Stimulated activated CD4-positive, alpha-beta T cell treated with anti-CD3 and anti-CD28 coated beads, Interleukin-12 subunit alpha, Interleukin-12 subunit beta, amount 100 ng/mL, for 48 hours (primary cell): ENCODE measurements at places on chromosomes 1 and 21.

GRCh38 chr1:163980394-163980793, 578.6 kb upstream of the PBX1 start:
- no peak for DNase-seq

- no peak for DNase-seq
Observed at GRCh38 chr1:112637254-112638109, 17.9 kb downstream of the CAPZA1 start.

DNA sequence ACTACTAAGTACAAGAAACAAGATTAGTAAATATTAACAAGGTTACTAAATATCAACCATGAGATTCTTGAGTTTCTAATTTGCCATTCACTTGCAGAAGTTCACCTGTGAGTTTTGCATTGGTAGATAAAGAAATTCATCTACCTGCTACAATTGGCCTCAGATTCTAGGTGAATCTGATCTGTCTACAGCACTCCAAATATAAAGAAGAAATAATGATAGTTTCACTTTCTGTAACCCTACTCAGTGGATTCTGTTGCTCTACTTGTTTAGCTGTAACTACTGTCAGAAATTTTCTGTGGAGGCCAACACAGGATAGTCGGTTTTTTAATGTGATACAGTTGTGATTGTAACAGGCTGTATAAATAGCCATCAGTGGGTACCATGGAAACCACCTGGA, 118.6 kb downstream of the NR5A2 start:
- no peak for DNase-seq

DNA sequence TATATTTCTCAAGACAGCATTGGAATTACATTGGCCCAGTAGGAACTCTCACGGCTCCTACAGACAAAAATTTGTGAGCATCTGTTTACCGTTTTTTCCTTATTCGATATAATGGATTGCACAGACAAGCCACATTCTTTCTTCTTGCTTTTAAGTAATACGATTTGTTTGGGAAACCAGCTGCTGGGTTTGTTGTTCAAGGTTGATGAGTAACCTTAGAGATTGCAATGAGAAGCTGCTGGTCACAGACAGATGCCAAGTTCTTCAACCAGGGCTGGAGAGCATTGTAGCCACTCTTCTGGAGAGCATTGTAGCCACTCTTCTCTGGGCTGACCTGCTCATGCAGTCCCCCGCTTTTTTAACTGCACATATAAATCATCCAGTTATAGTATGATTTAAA, 1.4 kb upstream of the MIA3 start:
- DNase-seq = no peak

- DNase-seq = no peak
Observed at GRCh38 chr1:89201106-89201794, 2.5 kb upstream of the GBP4 start.
